Memory B cell (primary cell): ENCODE measurements at places on chromosomes 6 and 20.
A peak's percentile ranks its signal among the peaks of the same experiment; 100 is the strongest.

GRCh38 chr6:156418253-156418652 is 358.9 kb upstream of the ARID1B start:
- H3K4me3 ChIP-seq: no peak overlapping the region
- no peak overlapping the region for H3K27ac ChIP-seq
- no peaks in the 10 kb centered on the region for H3K36me3 ChIP-seq

DNA sequence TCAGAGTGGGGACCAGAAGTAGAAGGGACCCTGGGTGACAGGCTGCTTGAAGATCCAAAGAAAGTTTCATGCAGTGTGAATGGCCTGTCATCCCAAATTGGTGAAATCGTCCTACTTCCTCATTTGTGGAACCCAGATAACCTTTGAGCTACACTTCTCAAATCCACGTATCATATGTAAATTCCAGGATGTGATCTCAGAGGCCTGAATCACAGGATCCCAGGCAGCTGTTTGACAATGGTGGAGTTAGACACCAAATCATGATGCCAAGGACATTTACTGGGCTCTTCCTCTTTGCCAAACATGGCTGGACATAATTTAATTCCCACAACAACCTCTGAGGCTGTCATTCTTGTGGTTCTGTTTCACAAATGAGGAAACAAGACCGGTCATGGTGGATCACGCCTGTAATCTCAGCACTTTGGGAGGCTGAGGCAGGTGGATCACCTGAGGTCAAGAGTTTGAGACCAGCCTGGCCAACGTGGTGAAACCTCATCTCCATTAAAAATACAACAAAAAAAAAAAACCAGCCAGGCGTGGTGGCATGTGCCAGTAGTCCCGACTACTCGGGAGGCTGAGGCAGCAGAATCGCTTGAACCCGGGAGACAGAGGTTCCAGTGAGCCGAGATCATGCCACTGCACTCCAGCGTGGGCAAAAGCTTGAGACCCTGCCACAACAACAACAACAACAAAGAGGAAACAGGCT is 39.9 kb upstream of the TTPAL start:
- no peak overlapping the region for H3K27ac ChIP-seq
- peaks cover 10% of the 10 kb centered on the region for H3K27me3 ChIP-seq
- H3K4me1 ChIP-seq: no peaks in the 10 kb centered on the region

GRCh38 chr6:131390322-131390721 is 182.7 kb upstream of the ARG1 start:
- no peaks in the 10 kb centered on the region for H3K36me3 ChIP-seq
- H3K4me1 ChIP-seq: no peaks in the 10 kb centered on the region
- no peak overlapping the region for H3K4me3 ChIP-seq
- peaks cover 6% of the 10 kb centered on the region for H3K27me3 ChIP-seq
- no peak overlapping the region for H3K27ac ChIP-seq

DNA sequence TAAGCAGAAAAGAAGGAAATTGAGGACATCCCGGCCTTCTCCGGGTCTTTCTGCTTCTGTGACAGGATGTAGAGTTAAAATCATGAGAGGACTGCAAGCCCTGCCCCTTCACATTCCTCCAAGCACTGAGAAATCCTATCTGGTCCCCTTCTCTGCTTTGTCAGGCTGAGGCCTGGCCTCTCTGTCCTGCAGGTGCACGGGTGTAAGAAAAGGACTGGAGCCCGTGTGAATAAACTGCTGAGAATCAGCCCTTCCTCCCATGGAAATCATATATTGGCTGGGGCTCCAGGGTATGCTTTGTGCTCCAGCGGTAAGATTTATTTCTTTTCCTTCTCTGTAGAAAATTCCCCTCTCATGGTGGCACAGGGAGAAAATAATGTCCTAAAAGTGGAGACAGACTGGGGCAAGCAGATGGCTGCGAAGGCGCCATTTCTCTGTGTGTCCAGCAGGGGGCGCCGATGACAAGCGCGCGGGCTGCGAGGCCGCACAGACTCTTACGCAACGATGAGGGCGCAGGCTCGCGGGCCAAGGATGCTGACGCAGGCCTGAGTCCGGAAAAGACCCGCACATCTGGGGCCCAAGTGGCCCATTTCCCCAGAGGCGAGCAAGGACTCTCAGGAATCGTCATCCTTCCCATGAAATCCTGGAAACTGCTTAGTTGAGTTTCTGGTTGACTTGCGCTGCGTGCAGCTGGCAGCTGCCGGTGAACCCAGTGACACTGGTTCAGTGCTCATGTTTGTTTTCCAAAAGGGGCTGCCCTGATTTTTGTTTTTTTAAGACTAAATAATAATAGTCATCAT is 258.6 kb downstream of the ADGB start:
- peak; percentile 65 for DNase-seq
- no peak overlapping the region for H3K27ac ChIP-seq

- no peaks in the 10 kb centered on the region for H3K36me3 ChIP-seq
- no peak overlapping the region for H3K27ac ChIP-seq
- H3K4me1 ChIP-seq: no peaks in the 10 kb centered on the region
- no peak for DNase-seq
- peaks cover 5% of the 10 kb centered on the region for H3K27me3 ChIP-seq
These were observed 105.3 kb downstream of the FOXF2 start for GRCh38 chr6:1494671-1495070.

GRCh38 chr6:107116328-107116892 is 1.1 kb upstream of the BEND3 start:
- peak overlapping the region; percentile 74 for H3K27ac ChIP-seq
- peak overlapping the region; percentile 86 for H3K4me3 ChIP-seq
- H3K27me3 ChIP-seq: no peaks in the 10 kb centered on the region
- no peaks in the 10 kb centered on the region for H3K36me3 ChIP-seq
- peaks cover 3% of the 10 kb centered on the region for H3K4me1 ChIP-seq
- DNase-seq: peak; percentile 31

DNA sequence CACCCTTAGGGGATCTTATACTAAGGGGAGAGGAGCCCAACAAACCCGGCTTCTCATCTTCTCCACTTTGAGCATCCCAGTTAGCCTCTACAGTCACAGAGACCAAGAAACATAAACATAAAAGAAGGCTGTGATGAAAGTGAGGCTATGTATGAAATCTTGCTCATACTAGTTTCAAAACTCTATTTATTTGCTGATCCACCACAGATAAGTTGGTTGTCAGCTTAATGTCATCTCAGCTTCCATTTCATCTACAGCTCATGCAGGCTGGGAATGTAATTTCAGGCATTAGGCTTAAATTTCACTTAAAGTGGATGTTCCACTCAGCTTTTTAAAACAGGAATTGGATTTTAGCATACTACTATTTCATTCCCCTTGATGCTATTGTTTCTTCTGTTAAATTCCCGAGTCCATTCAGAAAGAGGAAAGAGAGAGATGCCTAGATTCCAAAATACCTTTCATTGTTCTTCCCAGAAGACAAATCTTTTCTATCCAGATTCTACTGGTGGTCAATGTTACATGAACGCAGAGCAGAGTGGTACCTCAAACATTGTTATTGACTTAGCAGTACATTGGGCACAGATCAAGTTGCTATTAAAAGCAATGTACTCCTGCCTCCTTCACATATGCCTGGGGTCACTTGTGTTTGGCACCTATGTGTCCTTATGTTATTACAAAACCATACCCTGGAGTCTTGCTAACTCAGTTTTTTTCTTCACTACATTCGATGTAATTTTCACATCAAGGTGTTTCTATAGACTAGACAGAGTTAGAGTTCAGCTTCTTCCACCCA is 149.0 kb downstream of the HACE1 start:
- H3K4me1 ChIP-seq: no peaks in the 10 kb centered on the region
- DNase-seq: no peak

DNA sequence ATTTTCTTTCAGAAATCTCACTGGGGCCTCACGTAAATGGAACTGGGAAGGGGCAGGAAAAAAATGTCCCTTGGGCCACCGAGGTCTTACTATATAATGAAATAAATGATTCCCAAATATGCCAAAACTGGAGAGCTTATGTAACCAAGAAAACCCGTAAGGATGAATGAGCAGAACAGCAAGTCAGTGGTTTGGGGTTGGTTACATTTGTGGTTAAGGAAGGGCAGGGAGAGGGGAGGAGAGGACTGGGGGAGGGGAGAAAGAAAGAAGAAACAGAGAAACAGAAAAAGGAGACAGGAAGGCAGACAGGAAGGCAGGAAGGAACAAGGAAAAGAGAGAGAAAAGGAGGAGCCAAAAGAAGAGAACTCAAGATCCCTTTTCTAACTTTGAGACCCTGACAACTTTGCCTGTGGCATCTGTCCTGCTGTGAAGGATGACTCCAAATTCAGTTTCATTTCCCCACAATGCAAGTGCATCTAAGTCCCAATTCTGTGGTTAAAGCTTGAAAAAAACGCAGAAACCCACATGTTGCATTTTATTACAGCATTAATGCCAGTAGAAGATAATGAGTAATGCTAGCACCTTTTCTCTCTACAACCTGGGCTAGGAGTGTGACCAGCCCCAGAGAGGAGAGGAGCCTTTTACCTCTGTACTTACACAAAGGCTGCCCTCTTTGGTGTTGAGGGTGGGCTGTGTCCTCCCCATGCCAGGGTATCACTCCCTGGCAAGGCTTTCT is 10.8 kb upstream of the ARMC2 start:
- H3K27me3 ChIP-seq: peaks cover 5% of the 10 kb centered on the region
- peaks cover 19% of the 10 kb centered on the region for H3K4me1 ChIP-seq
- H3K36me3 ChIP-seq: no peaks in the 10 kb centered on the region
- DNase-seq: no peak
- H3K4me3 ChIP-seq: no peak overlapping the region

DNA sequence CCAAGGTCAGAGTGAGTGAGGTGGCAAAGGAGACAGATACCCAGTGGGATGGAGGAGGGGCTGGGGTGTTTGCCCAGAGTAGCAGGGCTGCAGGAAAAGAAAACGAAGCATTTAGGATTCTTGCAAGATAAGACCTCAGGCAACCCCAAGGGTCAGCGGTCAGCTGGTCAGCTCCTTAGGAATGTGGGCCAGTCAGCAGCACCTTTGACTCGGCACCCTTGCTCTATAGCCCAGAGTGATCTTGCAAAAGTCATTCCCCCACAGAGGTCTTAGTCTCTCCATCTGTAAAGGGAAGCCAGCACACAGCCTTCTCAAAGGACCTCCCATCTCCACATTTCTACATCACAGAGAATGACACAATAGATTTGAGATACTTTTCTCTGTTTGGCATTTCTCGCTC is 56.7 kb downstream of the VEGFA start:
- no peak overlapping the region for H3K27ac ChIP-seq
- peaks cover 4% of the 10 kb centered on the region for H3K4me1 ChIP-seq
- H3K36me3 ChIP-seq: no peaks in the 10 kb centered on the region
- H3K27me3 ChIP-seq: peaks cover 6% of the 10 kb centered on the region
- no peak for DNase-seq
- H3K4me3 ChIP-seq: no peak overlapping the region

DNA sequence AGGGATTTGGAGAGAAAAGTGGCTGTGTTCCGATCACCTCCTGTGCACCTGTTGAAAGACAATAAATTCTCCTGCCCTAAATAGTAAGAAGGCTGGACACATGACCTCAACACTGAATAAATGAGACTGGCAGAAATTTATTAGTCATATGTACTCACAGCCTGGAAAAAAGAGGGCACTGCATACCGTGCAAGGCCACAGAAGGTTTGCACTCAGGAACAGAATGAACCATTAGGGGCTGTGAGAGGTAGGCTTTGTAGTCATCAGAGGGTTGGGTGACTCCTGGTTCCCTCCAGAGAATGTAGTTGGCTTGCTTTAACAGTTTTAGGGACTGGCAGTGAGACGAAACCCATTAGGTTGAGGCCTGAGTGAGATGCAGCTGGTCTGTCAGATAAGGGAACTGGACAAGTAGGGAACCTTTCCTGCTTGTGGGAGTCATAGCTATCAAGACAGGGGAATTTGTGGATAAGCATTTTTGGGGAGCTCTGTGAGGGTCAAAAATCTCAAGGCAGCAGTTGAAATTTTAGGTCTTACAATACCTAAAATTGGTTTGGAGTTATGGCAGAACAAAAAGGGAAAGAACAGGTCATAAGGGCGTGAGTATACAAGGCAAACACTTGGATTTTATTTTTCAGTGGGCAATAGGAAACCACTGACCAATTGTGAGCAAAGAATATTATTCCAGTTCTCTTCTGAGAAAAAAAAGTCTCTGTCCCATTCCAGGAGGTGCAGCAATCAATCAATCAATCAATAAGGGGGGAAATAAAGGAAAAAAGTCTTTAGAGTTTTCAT is 67.9 kb upstream of the BTN3A2 start:
- no peak overlapping the region for H3K4me3 ChIP-seq
- peaks cover 3% of the 10 kb centered on the region for H3K4me1 ChIP-seq
- H3K27me3 ChIP-seq: peaks cover 5% of the 10 kb centered on the region
- no peak overlapping the region for H3K27ac ChIP-seq
- H3K36me3 ChIP-seq: no peaks in the 10 kb centered on the region
- no peak for DNase-seq

- H3K4me1 ChIP-seq: no peaks in the 10 kb centered on the region
- DNase-seq: no peak
- peaks cover 27% of the 10 kb centered on the region for H3K27me3 ChIP-seq
- no peak overlapping the region for H3K27ac ChIP-seq
These were observed 58.7 kb downstream of the SNX5 start for GRCh38 chr20:17909869-17910321.

GRCh38 chr6:36139991-36140710 is 9.8 kb downstream of the MAPK13 start:
- H3K27me3 ChIP-seq: no peaks in the 10 kb centered on the region
- H3K4me3 ChIP-seq: no peak overlapping the region
- no peak overlapping the region for H3K27ac ChIP-seq

DNA sequence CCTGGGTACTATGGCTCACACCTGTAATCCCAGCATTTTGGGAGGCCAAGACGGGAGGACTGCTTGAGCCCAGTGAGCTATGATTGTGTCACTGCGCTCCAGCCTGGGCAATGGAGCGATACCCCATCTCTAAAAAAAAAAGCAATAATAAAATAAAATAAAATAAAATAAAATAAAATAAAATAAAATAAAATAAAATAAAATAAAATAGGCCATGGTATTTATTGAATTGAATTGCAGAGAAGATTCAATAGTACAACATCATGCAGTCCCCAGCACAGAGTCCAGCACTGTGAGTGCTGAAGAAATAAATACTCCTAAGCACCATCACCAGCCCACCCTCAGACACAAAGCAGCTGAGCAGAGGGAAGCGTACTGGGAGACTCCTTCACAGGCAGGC is 144.7 kb downstream of the RALGAPA2 start:
- peaks cover 2% of the 10 kb centered on the region for H3K4me1 ChIP-seq
- DNase-seq: no peak
- H3K36me3 ChIP-seq: peaks cover 9% of the 10 kb centered on the region
- H3K4me3 ChIP-seq: no peak overlapping the region
- no peak overlapping the region for H3K27ac ChIP-seq

- no peak for DNase-seq
- no peaks in the 10 kb centered on the region for H3K27me3 ChIP-seq
- H3K27ac ChIP-seq: no peak overlapping the region
- no peaks in the 10 kb centered on the region for H3K36me3 ChIP-seq
- H3K4me3 ChIP-seq: no peak overlapping the region
These were observed 237.1 kb upstream of the OPRM1 start for GRCh38 chr6:153801917-153802316.

DNA sequence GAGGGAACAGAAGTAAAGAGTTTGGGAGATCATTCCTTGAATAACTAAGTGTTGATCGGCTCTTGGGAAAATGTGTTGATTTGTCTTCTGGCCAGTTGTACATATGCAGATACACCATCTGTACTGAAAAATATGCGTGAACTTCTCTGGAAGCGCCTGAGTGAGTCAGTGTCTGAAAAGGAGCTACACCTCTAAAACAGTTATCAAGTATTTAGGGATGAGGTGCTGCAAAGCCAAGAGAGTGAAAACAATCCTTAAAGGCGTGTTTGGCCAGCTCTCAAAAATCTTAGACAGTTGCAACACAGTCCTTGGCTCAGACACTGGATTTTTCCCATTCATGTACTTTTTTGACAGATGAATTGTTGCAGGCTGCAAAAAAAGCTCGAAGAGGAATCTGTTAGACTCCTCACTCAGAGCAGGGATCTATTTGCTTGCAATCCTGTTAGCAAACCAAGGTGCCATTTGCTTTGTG is 61.3 kb downstream of the BMP6 start:
- H3K36me3 ChIP-seq: peaks cover 3% of the 10 kb centered on the region
- no peak overlapping the region for H3K4me3 ChIP-seq
- H3K4me1 ChIP-seq: peaks cover 8% of the 10 kb centered on the region
- DNase-seq: no peak
- H3K27me3 ChIP-seq: peaks cover 16% of the 10 kb centered on the region
- H3K27ac ChIP-seq: no peak overlapping the region
